HepG2 (cell line): ENCODE measurements at places on chromosomes 11 and 22. TPM values are rescaled to one million over a fixed set of nuclear protein-coding genes. Genes with fewer than 3 reads are reported as not detected.

DNA sequence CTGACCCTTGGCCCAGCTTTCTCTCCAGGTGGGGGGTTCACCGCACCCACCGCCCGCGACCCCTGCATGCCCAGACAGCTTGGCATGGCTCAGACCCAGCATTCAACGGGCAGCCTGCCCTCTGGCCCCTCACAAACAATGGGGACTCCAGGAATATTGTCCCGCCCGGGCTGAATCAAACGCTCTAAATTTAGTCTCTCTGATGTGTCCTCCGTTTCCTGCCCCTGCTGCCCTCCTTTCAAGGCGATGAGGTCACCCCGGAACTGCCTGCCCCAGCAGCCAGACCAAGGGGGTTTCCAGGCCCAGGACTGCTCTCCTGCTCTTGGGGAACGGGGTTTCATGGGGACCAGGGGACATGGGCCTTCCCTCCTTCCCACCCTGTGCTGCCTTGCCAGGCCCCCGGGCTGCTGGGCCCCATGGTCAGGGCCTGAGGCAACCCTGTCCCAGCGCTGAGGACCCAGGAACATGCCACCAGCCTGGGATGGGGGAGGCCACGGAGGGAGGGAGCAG lies 10.1 kb upstream of the PDGFB start:
- H3K27ac ChIP-seq: no peak overlapping the region
- peak overlapping the region; percentile 47; the same call in 1 of the 2 replicates for H3K4me3 ChIP-seq
- peaks cover 38% of the 10 kb centered on the region; the same call in 2 of the 3 replicates for H3K27me3 ChIP-seq
- DNase-seq: no peak
- no peaks in the 10 kb centered on the region for H3K36me3 ChIP-seq

GRCh38 chr11:125176866-125177265 lies 12.3 kb downstream of the PKNOX2 start:
- no peak overlapping the region for H3K27ac ChIP-seq
- H3K4me1 ChIP-seq: no peaks in the 10 kb centered on the region
- no peak overlapping the region for H3K4me3 ChIP-seq
- no peaks in the 10 kb centered on the region for H3K36me3 ChIP-seq
- DNase-seq: no peak
- H3K27me3 ChIP-seq: no peaks in the 10 kb centered on the region; the same call in 1 of the 2 replicates

DNA sequence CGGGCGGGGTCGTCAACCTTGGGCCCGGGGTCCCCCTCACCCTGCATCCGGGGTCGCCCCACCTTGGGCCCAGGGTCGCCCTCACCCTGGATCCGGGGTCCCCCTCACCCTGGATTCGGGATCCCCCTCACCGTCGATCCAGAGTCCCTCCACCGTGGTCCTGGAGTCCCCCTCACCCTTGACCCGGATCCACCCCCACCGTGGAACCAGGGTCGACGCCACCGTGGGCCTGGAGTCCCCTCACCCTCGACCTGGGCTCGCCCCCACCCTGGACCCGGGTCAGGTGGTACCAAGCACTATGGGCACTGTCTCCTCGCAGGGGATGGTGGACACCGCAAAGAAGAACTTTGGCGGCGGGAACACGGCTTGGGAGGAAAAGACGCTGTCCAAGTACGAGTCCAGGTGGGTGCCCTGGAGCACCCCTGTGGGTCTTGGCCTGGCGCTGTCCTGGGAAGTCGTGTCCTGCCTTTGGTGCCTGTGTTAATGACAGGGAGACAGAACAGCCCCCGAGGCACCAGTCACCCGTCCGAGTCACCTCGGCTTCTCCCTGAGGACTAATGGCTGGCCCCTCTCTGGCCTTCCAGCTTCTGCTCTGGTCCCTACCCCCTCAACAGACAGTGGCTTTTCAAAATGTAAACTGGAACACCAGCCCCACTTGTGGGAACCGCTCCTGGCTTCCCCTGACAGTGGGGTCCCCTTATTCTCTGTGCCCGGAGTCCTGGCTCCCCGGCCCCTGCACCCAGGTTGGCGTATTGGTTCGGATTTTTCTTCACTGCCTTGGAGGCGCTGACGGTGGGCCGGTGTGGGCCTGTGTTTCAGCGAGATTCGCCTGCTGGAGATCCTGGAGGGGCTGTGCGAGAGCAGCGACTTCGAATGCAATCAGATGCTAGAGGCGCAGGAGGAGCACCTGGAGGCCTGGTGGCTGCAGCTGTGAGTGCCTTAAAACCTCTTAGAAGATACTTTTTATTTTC lies 762 bp downstream of the CRELD2 start:
- peak overlapping the region; percentile 79 for H3K4me3 ChIP-seq
- no peak overlapping the region for H3K27ac ChIP-seq
- DNase-seq: no peak
- H3K36me3 ChIP-seq: peaks cover 10% of the 10 kb centered on the region; the same call in 2 of the 3 replicates
- peaks cover 26% of the 10 kb centered on the region for H3K4me1 ChIP-seq

GRCh38 chr11:12675951-12676711 lies 1.9 kb downstream of the TEAD1 start:
- no peaks in the 10 kb centered on the region; the same call in 1 of the 2 replicates for H3K36me3 ChIP-seq
- peak overlapping the region; percentile 76 for H3K4me3 ChIP-seq
- peak overlapping the region; percentile 71 for H3K27ac ChIP-seq
- H3K4me1 ChIP-seq: peaks cover 71% of the 10 kb centered on the region

DNA sequence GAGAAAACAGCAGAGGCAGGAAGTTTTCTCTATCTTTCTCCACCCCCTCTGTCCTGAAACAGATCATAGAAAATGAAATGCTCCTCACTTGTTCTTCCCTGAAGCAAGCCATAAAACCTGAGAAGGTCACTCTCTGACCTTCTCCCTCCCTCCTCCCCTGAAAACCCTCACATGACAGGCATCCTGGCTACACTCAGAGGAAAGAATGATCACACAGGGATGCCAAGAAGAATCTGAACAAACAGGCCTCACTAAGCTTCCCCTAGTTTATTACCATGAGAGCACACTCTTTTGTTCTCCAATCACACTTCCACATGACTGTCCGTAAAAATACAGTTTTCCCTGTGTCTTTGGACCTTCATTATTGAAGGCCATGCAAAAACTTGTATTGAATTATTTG lies 300.1 kb downstream of the BUD13 start:
- no peak overlapping the region for H3K4me3 ChIP-seq
- no peak overlapping the region for H3K27ac ChIP-seq
- no peaks in the 10 kb centered on the region for H3K27me3 ChIP-seq
- no peak for DNase-seq

- no peaks in the 10 kb centered on the region for H3K27me3 ChIP-seq
- no peak overlapping the region for H3K27ac ChIP-seq
- H3K36me3 ChIP-seq: no peaks in the 10 kb centered on the region
- no peak for DNase-seq
Observed at GRCh38 chr22:17945888-17946648, 78.3 kb downstream of the MICAL3 start.

DNA sequence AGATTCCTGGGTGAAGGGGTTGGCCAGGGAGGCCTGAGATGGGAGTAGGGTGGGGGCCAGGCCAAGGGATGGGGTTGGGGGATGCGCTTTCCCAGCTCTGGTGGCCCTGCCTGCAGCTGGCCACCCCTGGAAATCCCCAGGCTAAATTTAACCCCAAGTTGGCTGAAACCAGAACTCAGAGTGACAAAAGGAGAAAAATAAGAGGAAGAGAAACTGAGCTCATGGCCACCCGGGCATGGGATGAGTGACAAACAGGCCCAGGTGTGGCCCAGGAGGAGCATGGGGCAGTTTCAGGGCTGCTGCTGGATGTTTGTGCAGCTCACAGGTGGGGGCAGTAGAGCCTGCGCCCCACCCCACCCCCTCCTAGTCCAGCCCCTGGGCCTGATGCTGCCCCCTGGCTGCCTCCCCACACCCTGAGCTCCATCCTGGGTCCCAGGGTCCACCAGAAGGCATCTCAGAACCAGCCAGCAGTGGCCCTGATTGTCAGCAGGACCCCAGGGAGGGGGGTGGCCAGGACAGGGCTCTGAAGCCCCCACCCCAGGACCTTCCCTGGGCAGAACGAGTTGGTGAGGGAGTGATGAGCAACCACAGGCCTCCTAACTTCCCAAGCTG lies 48.0 kb downstream of the IGLL5 start:
- no peak overlapping the region for H3K27ac ChIP-seq
- DNase-seq: no peak
- no peak overlapping the region for H3K4me3 ChIP-seq
- peaks cover 1% of the 10 kb centered on the region; the same call in 1 of the 2 replicates for H3K27me3 ChIP-seq

PVALB gene
- not detected in 2 replicates for polyA plus RNA-seq

MUC15 gene
- polyA plus RNA-seq: 18.0 and 21.6 TPM in 2 replicates

C1QTNF6 gene
- polyA plus RNA-seq: 6.9 and 10.7 TPM in 2 replicates

KLHL35 gene
- polyA plus RNA-seq: not detected in 2 replicates
